Stimulated activated CD8-positive, alpha-beta memory T cell treated with anti-CD3 and anti-CD28 coated beads, Interleukin-4, amount 100 ng/mL, for 4 hours (primary cell): ENCODE measurements at places on chromosomes 6 and 20.

DNA sequence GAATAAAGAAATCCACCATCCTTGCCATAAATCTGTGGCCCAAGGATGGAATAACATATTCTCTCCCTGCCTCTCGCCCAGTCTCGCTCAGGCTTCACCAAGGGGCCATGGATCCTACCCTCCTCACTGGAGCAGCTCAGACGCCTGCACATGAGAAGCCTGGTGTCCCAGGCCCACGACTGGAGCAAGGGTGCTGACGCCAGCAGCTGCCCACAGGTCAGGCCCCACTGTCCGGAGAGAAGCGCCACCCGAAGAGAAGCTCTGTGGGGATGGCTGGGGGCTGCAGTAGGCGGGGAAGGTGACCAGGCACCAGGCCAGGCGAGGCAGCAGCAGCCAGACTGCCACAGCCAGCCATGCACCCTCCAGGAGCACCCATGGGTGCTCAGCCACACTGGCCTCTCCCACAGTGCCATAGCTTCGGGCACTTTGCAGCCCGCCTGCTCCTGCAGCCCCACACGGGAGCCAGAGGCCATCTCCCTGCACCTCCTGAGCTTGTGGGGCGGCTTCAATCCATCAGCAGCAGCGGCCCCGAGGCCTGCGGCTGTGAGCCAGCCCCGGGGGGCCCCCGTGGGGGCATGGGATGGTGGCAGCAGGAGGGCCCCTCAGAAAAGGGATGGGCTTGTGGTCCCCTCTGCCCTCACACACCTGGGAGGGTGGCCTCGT is 286.2 kb upstream of the SGK1 start:
- DNase-seq: no peak

DNA sequence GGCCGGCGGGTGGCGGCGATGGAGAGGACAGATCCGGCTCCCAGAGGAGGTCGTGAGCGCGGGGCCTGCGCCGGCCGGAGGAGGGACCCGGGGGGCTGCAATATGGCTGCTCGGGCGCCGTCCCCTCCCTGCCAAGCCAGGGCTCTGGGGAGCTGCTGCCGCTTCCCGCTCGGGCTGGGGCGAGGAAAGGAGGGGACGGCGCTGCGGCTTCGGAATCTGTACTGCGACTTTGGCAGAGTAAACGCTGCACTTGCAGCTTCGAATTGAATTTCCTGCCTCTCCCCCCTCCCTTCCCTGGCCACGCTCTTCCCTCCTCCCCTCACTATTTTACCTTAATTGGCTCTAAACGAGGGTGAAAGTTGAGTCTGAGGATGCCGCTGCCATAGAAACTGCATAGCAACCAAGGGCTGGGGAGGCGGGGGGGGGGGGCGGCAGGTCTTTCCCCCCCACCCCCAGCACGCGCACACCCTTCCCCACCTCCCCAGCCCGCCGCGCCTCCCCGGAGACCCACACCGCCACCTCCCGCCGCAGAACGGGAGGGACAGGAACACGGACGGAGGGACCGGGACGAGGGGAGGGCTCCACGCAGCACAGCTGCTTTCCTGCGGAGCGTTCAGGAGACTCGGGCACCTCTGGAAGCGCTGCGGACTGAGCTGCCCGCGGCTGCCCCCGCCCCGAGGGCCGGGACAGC is 93.9 kb downstream of the RNASET2 start:
- DNase-seq: no peak

DNA sequence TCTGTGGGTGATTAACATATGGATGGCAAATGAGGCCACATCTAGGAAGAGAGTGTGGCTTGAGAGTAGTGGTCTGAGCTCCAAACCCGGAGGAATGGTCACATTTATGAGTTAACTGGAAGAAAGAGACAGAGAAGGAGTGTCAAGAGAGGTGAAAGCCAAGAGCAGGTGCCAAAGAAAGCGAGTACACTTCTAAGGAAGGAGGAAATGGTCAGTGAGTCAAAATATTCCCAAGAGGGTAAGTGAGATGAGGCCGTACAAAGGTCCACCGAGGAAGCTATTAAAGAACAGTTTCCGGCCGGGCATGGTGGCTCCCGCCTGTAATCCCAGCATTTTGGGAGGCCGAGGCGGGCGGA is 104.5 kb upstream of the RNF24 start:
- no peak for DNase-seq

GRCh38 chr6:35251949-35252348 is 7.6 kb upstream of the ZNF76 start:
- no peak for DNase-seq

GRCh38 chr6:135162678-135163439 is 18.2 kb upstream of the MYB start:
- no peak for DNase-seq

DNA sequence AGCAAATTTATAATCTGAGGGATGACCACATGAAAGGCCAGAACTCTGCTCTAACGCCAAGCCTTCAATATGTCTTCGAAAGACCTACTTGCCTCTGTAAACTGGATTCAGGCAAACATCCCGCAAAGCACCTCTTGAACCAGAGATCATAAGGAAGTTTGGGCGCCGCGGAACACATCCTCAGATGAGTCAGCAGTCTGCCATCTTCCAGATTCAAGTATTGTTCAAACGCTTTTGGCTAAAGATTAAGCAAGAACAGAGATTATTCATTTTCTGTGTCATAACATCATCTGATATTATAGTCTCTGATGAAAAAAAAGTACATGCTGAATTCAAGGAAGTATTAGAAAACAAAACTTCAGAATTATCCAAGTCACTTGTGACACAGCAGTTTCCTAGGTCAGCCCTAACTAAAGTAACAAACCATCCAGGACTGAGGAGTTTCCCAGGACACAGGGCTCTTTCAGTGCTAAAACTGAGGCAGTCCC is 20.8 kb downstream of the TBC1D7 start:
- no peak for DNase-seq
